ENCODE measurements at places on chromosomes 5 and 9.

GRCh38 chr5:143031781-143032580, 261.8 kb downstream of the ARHGAP26 start:
- no peak for DNase-seq

GRCh38 chr9:109452761-109453160, 45.3 kb downstream of the PTPN3 start:
- no peak for DNase-seq

DNA sequence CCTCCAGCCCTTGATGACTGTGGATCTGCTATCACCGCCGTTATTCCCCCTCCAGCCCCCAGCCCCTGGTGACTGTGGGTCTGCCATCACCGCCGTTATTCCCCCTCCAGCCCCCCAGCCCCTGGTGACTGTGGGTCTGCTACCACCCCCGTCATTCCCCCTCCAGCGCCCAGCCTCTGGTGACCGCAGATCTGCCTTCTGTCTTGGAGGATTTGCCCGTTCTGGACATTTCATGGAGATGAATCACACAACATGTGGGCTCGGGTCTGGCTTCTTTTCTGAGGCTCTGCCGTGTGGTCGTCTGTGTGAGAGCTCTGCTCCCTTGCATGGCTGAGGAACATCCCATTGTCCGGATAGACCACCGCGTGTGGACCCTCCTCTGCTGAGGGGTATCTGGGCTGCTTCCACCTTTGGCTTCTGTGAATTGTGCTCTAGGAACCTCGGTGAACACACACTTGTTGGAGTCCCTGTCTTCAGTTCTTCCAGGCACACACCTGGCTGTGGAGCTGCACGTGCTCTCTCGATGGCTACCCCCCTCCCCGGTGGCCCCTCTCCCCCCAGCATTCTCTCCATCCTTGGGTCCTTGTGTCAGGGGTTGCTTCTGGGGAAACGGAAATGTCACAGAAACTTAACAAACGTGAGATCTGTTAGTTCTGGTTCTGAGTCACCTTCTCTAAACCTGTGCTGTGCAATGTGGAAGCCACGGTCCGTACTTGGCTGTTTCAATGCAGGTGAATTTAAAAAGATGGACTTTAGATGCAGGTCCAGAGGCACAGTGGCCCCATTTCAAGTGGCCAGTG, 105.3 kb upstream of the COL5A1 start:
- DNase-seq, result no peak

DNA sequence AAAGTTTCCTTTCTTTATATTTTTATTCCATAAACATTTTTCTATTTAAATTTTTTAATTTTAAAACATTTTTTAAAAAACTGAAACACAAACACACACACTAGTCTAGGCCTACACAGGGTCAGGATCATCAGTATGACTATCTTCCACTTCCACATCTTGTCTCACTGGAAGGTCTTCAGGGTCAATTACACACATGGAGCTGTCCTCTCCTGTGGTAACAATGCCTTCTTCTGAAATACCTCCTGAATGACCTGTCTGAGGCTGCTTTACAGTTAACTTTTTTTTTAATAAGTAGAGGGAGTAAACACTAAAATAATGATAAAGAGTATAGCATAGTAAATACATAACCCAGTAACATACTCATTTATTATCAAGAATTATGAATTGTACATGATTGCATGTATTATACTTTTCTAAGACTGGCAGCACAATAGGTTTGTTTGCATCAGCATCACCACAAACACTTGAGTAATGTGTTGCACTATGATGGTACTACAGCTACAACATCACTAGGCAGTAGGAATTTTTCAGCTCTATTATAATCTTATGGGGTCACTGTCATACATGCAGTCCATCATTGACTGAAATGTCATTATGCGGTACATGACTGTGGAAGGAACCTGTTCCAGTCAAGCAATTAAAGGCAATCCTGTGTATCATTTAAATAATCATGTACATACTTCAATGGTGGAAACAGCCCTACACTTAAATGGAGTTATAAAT, 17.4 kb upstream of the CEP120 start:
- DNase-seq, result no peak

GRCh38 chr5:172163346-172163745, 24.7 kb downstream of the STK10 start:
- DNase-seq, result no peak

DNA sequence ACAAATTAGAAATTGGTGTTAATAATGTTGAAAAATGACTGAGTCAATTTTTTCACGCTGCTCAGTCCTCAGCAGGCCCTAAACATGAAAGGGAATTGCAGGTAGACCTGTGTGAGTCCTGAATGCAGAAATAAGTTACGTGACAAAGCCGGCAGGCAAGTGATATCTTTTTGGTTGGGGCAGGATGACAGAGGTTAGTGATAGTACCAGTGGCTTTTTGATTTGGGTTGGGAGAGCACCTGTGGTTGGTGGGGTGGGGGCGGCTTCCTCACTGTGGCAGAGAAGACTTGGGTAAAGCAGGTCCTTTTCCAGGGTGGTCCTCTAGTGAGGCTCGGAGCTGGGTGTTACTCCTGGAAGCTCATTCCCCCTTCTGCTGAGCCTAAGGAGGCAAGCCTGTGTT, 164.7 kb downstream of the TMEM167A start:
- DNase-seq, result no peak

DNA sequence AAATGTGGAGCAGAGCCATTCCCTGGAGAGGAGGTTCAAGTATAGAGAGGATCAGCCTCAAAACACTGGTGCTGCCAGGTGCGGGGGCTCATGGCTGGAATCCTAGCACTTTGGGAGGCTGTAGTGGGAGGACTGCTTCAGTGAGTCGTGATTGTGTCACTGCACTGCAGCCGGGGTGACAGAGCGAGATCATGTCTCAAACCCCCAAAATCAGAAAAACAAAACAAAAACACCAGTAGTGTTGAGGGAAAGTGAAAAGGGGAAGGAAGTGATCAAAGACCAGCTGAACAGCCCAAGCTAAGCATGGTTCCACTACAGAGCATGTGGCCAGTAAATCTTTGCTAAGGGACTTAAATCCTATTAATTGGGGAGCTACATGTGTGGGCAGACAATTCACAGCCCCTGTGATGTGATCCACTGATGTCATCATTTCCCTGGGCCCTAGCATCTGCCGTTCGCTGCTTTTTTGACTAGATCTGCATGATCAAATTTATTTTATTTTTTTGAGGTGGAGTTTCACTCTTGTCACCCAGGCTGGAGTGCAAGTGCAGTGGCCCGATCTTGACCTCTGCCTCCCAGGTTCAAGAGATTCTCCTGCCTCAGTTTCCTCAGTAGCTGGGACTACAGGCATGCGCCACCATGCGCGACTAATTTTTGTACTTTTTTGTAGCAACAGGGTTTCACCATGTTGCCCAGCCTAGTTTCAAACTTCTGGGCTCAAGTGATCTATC, 2.7 kb upstream of the PCBD2 start:
- no peak for DNase-seq

GRCh38 chr9:81790166-81790565, 100.8 kb upstream of the TLE1 start:
- no peak for DNase-seq

GRCh38 chr9:19879062-19879461, 90.2 kb upstream of the SLC24A2 start:
- no peak for DNase-seq

GRCh38 chr9:4547016-4547415, 56.7 kb downstream of the SLC1A1 start:
- no peak for DNase-seq

DNA sequence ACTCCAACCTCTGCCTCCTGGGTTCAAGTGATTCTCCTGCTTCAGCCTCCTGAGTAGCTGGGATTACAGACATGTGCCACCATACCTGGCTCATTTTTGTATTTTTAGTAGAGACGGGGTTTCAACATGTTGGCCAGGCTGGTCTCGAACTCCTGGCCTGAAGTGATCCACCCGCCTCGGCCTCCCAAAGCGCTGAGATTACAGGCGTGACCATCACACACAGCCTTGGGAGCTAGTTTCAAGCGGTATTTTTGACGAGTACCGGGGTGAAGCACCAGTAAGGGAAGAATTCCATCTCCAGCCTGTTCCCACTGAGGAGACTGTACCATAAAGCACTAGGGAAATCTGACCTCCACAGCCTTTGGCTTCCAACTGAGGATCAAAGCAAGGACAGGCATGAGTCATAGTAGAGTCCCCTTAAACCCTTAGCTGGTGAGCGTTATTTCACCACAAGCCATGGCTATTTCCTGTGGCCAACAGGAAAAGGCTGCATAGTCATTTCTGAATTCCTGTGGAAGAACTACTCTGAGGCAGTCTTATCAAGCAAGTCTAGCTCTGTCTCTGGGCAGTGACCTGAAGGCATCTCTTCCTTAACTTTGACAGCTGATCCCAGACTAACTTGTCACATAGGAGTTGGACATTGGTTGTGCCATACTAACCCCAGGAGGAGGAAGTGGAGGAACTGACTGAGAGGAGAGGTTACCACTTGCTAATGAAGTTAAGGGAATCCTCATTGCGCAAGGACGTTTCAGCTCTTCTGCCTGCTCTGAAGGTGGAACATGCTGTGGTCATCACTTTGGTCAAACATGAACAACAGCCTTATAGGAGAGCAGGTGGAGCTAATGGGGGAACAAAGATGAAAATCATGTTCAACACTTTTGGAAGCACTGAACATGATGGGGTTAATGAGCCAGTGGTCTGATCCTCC, 85.8 kb upstream of the DMRT1 start:
- DNase-seq, result no peak

GRCh38 chr5:134125039-134126015, 10.8 kb downstream of the TCF7 start:
- no peak for DNase-seq

DNA sequence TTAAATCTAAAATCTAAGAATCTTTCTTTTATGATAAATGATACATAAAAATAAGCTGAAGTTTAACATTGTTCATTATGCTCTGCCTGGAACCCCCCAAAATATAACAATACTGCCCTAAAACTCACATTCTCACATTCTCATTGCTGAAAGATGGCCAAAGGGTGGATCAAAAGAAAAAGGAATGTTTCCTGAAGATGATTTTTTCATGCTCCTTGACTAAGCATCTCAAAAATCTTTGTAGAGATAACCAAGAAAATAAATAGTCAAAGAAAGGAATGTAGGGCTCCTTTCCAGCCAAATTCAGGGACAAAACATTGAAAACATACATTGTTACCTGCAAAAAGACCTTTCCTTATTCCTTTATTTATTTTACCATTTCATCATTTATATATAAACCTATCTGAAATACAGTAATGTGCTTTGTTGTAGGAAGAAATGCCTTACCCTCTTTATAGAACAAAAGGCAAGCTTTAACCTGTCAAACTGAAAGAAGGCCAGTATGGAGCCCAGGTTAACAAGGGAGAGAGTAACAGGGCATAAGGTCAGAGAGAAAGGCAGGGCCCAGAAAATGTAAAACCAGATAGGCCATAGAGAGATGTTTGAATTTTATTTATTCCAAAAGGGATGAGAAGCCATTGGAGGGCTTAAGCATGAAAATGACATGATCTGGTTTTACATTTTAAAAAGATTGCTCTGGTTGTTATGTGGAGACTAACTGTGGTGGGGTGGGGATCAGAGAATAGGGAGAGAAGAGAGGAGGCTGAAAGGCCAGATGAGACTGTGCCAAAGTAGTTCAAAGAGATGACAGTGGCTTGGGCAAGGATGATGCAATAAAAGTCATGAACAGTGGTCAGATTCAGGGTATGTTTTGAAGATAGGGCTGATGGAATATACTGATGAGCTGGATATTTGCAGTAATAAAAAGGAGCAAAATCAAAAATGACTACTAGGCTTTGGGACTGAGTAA, 37.3 kb upstream of the CDK5RAP2 start:
- no peak for DNase-seq

DNA sequence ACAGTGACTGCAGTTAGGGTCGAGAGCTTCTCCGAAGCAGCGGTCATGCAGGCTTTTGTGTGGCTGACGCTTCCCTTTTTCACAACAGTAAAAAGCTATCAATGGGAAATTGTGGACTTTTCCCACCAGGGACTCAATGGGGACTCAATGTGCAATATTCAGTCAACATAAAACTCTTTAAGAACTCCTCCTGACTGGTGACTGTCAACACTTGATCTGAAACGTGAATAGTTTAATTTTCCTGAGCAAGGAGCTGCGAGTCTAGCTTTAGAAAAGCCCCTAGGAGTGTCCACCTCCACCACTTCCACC, 28.7 kb downstream of the EXOC3 start:
- no peak for DNase-seq

DNA sequence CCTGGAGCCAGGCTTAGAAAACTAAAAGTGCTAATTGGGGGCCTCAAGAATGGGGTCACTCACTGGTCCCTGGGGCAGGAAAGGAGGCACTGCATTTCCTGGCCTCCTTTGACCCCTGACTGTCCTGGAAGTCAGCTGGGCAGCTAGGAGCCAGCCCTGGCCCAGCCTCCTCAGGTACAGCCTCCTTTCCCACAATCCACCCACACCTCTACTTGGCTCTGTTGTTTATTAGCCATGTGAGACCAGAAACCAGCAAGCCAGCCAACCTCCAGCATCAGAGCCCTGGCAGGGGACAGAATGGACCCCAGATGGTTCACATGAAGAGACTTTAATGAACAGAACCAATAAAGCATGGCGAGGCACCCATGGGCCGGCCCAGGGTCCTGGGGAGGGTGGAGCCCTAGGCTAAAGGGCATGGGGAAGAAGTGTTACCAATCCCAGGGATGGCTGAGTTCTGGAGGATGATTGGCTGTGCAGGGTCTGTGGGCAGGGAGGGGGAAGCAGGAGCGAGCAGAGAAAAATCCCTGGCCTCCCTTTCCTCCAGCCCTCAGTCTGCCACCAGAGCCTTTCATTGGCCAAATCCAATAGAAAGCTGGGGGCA, 55.3 kb upstream of the ANGPTL2 start:
- DNase-seq, result no peak

- DNase-seq, result no peak
Measured at GRCh38 chr5:144275329-144275728, 104.7 kb downstream of the KCTD16 start.

GRCh38 chr9:114289571-114290481, 33.1 kb upstream of the ORM1 start:
- DNase-seq, result no peak

GRCh38 chr5:62477801-62478200, 65.2 kb downstream of the IPO11 start:
- DNase-seq, result no peak

GRCh38 chr5:56259002-56259511, 25.9 kb upstream of the ANKRD55 start:
- DNase-seq, result no peak

DNA sequence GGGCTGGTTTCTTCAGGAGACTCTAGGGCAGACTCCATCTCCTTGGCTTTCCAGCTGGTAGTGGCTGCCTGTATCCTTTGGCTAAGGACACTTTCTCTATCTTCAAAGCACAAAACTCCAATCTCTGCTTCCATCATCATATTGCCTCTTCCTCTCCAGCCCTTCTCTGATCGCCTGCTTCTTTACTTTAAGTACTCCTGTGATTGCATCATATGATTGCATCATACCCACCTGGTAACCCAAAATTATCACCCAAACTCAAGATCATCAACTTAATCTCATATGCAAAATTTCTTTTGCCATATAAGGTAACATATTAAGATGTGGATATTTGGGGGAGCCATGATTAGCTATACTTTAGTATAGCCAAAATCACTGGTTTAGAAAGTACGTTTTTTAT, 1092.6 kb upstream of the CDH6 start:
- no peak for DNase-seq

DNA sequence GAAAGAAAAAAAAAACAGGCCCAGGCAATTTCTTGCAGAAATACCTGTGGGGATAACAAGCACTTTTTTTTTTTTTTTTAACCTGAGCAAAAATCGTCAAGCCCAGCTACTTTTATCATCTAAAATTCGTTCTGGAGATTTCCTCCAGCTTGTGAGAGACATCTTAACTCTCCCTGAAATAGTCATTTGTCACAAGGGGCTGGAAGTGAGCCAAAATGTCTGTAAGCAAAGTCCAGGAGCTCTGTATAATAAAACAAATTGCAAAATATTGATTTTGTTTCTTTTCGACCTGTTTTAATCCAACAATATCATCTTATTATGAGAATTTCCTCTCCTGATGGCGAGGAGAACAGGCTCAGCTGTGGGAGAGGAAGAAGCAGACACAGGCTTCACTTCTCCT, 168.4 kb downstream of the TTLL11 start:
- no peak for DNase-seq
